Posterior vena cava (tissue), 2 donors: ENCODE measurements at places on chromosomes 5 and 9.

GRCh38 chr9:68749579-68750159 lies 44.6 kb downstream of the PIP5K1B start:
- DNase-seq = no peak

- no peak for DNase-seq
These were observed 140.6 kb downstream of the ERCC6L2 start for GRCh38 chr9:96015876-96016686.

GRCh38 chr9:125323615-125324014 lies 62.0 kb downstream of the GAPVD1 start:
- DNase-seq = no peak

- no peak for DNase-seq
These were observed 48.6 kb upstream of the KCNMB1 start for GRCh38 chr5:170437621-170438375.
